ENCODE measurements at places on chromosomes 12 and 14.

DNA sequence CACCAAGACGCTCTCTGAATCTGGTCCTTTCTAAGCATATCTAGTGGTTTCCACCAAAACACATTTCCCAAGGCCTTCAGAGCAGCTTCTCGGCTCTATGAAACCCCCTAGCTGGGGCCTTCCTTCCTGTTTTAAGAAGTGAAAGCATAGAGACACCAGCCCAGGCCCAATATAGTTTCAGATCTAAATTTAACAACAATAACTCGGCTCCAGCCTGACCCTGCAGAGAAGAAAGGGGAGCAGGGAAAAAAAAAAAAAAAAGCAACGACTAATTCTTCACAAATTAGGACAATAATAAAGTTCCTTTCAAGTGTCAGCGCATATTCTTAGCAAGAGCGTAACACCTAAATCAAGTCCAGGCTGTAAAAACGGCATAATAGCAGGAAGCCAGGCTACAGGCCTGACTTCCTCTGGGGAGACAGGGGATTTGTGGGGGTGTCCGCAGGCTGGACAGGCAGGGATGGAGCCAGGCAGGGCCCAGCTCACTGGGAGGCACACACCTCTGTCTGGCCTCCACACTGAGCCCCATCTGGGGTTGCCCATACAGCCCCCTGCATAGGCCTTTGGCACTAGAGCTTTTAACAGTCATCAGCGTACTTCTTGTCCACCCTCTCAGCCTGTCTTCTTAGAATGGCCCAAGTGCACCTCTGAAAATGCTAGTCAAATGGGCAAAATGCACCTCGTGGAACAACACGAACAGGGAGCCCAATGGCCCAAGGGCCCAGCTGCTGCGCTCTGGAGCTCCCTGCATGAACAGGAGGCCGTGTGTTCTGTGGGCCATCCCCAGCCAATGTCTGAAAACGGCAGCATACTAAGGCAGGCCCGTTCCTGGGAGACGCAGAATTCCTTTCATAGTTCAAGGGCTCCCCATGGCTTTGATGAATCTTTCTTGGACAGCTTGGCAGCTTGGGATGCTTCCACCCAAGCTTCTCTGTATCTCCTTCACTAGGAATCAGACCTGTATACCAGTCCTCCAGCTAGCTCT is 772.9 kb downstream of the MED13L start:
- peak; percentile 40 for DNase-seq

DNA sequence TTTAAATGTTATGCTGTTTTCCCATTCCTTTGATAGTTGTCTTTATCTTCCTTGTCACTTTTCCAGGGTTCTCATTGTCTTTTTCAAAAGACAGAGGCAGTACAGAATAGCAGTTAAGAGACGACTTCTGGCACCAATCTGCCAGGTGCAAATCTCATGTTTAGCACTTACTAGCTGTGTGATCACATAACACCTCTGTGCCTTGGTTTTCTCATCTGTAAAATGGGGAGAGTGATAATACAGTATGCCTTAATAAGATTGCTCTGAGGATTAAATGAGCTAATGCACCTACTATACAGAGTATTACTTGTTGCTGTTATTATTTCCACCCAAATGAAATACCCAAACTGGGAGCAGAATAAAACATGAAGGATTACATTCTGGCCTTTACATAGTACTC is 4.8 kb downstream of the GPR135 start:
- no peak for DNase-seq

DNA sequence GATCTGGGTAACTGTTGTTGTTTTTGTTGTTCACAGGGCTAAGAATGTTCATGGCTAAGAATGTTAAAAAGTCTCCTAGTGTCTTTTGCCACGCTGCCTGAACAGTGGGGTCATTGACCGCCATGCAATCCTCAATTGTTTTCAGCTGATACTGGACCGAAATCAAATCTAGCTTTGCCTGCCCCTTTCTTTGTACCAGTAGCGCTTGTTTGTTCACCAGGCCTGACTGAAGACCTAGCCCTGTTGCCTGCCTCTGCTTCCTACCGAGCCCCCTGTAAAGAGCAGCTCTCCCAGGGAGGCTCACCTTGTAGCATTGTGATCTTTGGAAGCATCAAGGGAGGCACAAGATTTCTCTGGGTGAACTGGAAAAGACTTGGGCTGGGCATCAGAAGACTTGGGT is 6.7 kb downstream of the PSEN1 start:
- no peak for DNase-seq

GRCh38 chr12:100656856-100657255 is 83.4 kb downstream of the GAS2L3 start:
- DNase-seq: no peak

DNA sequence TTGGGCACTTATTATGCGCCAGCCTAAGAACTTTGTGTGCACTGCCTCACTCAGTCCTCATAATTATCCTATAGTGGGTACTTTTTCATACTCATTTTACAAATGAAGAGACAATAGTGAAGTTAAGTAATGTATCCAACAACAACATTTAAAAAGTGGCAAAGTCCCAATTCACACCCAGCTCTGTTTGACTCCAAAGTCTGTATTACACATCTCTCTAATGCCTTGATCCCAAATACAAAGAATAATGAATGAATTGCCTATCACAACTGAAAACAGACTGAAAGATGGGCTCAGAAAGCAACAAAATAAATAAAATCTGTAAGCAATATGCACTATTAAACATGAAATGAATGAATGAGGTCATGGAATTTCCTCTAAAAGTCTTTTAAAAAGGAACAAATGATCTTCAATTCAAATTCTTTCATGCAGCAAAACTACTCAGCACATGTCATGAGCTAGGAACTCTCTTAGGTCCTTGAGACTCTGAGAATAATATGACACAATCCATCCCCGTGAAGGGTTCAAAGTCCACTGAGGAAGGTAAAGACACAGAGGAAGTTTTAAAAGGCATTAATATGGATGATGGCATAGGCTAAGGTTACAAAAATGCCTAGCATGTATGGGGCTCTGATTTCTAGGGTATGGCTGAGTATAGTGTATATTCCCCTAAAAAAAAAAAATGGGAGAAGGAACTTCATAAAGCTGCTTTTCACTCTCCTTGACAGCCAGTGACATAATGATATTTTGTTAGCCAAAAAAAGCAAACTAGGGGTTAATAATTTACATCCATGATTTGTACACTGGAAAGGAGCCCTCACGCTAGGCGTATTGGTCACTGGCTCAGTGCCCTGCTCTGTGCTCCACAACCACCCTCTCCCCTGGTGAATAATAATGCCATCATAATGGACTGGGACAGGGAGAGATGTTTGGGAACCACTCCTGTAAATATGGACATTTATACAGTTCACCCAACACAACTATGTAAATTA is 103.4 kb downstream of the SLC2A13 start:
- DNase-seq: no peak

DNA sequence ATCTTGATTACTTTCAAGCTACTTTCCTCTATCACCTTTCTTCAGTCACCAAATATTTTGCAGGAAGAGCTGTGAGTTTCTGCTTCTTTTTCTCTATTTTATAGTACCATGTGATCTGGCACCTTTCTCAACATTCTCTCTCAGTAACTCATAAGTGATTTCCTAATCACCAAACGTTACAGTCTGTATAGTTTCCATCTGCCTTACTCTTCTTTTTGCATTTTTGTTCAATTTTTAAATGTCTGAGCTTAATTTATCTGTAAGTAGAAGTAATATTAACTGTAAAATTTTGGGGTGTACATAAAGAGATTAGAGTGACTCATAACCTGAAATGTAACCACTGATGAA is 422.1 kb upstream of the SYT1 start:
- no peak for DNase-seq

DNA sequence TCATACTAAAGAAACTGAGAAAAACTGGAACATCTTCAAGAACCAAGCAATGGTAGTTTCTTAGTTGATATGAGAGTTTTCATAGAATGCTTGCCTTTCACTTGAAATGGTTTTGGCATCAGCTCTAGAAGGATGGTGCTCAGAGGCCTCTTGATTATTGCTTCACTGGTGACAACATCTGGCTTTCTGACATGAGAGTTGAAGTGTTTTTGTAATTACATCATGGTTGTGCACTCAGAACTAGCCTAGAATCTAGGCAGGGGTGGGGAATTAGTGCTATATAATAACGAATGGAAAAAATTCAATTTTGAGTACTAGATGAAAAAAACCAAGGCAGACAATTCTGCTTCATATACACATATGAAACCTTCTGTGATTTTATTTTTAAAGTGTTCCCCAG is 172.8 kb upstream of the LMNTD1 start:
- no peak for DNase-seq

GRCh38 chr12:121009741-121010140 is 6.5 kb downstream of the C12orf43 start:
- peak; percentile 34 for DNase-seq

GRCh38 chr12:118302053-118302452 is 70.7 kb downstream of the TAOK3 start:
- no peak for DNase-seq

DNA sequence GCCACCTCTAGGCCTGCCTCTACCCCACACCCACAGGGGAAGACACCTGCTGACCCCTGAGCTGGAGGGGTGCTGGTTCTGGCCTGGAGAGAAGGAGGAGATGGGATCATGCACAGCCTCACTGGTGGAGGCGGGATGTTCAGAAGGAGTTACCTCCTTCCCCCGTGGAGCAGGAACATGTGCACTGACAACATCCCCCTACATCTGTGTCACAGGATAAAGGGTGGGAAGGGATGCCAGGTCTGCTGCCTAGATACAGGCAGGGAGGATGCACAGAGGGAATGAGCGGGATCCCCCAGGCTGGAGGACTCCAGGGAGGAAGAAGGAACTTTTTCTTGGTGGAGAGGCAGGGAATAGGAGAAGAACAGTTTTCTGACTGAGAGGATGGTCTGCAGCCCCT is 8.8 kb downstream of the NRXN3 start:
- no peak for DNase-seq

GRCh38 chr12:122076743-122077495 is 1.6 kb upstream of the MLXIP start:
- DNase-seq: no peak

DNA sequence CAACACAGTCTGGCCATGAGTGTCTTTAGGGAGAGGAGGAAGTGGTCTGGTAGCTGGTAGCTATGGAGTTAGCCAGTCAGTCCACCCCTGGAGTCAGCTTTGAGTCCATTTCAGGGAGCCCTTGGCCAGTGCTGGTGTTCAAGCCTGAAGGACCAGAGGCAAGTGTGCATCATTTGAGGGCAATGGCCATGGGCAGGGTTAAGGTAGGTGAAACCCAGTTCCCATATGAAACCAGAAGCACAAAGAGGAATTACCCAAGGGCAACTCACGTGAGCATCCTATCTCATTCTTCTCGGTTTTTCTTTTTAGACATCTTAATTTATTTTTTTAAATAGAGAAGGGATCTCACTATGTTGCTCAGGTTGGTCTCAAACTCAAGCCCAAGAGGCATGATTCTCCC is 61.3 kb upstream of the ACTN1 start:
- no peak for DNase-seq

GRCh38 chr14:52974406-52974805 is 23.6 kb upstream of the FERMT2 start:
- DNase-seq: no peak

- no peak for DNase-seq
Measured at GRCh38 chr12:114529966-114530365, 124.0 kb upstream of the TBX5 start.

- no peak for DNase-seq
Measured at GRCh38 chr12:68530965-68531364, 79.7 kb upstream of the RAP1B start.

DNA sequence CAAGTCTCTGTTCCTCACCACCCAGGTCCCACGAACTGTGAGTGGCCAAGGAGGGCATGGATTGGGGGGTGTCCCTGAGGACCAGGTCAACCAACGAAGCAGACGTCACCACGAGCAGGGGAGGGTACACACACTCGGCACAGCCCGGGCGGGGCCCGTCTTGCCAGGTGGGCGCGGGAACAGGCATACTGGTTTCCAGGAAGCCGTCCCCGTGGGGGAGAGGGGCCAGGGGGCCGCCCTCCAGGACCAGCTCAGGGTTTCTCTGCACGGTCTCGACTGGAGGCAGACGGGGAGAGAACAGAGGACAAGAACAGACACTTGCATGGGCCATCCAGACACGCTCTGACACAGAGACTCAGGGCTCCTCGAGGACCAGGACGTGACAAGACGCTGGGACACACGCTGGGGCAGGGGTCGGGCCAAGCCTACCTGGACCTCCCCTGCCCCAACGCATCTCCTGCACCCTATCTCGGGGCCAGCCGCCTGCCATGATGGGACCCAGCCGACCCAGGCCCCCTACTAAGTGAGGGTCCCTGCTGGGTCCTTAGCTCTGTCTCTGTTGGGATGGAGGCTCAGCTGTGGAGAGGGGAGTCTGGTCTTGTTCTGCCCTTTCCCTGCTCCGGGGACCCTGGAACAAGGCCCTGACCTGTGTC is 11.3 kb downstream of the ARL6IP4 start:
- DNase-seq: no peak

GRCh38 chr12:116443821-116444589 is 115.2 kb upstream of the MAP1LC3B2 start:
- peak; percentile 79 for DNase-seq

GRCh38 chr12:129312048-129312447 is 458.8 kb downstream of the GLT1D1 start:
- peak; percentile 4 for DNase-seq

GRCh38 chr12:51281202-51281924 is 11.1 kb upstream of the SMAGP start:
- no peak for DNase-seq

- no peak for DNase-seq
Measured at GRCh38 chr12:85275374-85275773, 4.6 kb upstream of the ALX1 start.

DNA sequence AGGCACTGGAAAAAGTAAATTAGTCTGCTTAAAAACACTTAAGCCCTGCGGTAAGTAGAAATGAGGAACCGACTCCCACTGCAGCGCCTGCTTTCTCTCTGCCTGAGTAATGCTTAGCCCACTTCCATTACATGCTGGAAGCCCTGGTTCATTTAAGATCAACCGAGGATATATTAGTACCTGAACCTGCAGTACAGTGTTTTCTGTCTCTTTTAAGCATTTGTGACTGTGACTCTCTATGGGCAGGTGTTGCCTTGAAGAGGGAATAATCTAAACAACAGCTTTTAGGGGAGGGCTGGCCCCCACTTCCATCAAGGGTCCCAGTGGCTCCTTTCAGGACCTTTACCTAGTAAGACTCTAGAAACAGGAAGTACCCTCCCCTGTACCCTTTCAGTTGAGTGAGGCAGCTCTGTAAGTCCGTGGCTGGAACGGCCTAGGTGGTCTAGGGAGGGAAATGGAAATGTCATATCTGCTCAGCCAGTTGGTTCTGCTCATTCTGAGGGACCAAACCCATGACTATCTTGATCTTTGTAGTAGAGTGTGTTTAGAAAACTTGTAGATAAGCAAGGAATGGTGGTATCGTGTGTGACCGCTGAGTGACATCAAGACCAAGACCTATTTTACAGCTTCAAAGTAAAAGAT is 56.2 kb downstream of the FNTB start:
- DNase-seq: peak; percentile 97

Data from KBM-7 (cell line).